ENCODE measurements at places on chromosomes 1 and 21.

DNA sequence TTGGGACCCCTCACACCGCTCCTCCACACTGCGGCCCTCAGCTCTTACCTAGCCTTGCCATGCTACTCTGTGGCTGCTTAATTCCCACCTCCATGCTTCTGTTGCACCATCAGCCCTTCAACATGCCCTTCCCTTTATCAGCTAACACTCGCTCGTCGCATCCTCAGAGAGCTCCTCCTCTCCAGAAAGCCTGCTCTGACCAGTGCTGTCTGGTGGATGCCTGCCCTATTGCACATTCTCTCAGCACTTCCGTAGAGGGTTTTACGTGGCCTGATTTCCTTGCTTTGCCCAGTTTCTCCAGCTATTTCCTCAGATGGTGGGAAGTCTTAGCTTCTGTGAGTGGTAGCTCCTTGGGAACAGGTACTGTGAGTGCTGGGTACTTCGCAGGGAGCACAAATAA is 10.3 kb upstream of the LAD1 start:
- DNase-seq: no peak

GRCh38 chr1:241181471-241181870 is 175.5 kb downstream of the RGS7 start:
- DNase-seq: no peak

- DNase-seq: no peak
These were observed 119.1 kb downstream of the KCNN3 start for GRCh38 chr1:154750681-154751665.

DNA sequence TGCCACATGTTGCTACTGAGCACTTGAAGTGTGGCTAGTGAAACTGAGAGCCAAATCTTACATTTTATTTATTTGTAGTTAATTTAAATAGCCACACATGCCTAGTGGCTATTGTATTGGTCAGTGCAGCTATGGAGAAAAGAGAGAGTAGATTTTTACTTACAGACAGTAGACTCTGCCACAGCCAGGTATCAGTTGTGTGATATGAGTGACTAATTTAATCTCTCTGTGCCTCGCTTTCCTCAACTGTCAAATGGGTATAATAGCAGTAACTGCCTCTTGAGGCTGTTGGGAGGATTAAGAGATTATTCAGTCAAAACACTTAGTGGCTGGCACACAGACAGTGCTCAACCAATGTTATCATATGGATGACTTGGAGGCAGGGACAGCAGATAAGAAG is 49.0 kb downstream of the UBE2T start:
- no peak for DNase-seq

DNA sequence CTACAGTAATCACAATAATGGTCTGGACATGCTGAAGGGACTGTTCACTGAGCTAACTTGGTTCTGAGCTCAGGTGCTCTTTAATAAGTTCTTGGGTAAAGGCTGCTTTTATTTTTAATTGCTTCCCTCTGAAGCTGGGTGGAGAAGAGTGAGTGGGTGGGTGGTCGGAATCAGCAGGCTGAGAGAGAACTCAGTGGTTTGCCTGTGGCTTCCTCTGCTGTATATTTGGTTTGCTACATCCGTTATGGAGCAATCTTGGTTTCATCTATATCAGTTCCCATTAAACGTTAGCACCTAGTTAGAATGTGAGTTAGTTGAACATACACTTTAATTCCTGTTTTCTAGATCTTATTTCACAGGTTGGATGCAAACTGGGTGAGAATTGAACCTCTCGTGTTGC is 23.3 kb downstream of the CNIH4 start:
- peak; percentile 29 for DNase-seq

DNA sequence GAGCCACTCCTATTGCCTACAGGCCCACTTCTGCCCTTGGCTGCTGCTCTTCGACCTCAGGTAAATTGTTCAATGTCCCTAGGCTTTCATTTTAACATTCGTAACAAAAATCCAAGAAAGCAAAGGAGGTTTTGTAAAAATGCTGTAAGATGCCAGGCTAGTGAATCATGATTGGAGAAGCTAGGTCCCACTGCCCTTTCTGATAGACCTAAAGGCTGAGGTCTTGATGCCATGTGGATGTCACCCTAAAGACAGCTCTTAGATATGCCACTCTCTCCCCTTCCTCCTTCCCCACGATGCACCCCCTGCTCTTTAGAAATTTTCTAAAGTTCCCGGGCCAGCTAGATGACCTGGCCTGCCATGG is 9.9 kb upstream of the TMEM39B start:
- DNase-seq: no peak

DNA sequence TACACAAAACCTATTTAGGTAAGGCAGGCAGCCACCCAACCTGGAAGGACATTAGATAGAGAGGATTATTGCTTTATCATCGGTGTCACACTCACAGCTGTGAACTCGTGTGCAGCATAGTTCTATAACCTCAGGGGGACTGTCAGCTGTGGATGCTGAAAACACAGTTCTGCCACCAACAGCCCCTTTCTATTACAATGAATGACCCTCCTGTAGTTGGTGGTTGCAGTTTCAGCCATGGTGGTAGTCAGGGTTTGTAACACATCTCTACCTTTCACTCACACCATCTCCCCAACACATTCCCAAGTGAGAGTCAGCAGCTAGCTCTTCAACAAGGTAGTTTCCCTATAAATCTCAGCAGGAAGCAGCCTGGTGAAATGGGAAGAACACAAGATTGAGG is 136.8 kb downstream of the ZC3H11B start:
- DNase-seq: peak; percentile 10

GRCh38 chr1:231376101-231376500 is 38.0 kb downstream of the SPRTN start:
- no peak for DNase-seq

GRCh38 chr1:119582801-119583200 is 65.3 kb downstream of the ZNF697 start:
- DNase-seq: no peak

DNA sequence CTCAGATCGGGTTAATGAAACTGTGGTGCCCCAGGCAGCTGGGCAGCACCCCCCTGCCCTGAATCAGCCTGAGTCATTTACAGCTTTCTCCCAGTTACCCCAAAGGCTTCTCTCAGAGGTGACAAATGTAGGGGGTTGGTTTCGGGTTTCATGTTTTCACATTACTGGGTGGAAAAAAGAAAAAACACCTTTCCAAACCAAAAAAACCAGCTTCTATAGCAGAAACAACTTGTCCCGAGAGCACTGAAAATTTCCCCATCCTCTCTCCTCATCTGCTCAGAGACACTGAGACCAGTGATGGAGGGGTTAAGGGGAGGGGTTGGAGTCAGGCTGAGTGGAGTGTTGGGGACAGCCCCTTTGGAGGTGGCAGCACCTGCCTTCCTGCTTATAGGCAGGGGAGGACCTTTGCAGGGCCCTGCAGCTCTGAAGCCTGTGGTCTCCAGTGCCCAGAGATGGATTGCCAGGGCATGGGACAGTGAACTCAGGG is 15.6 kb downstream of the UTP11 start:
- DNase-seq: peak; percentile 71

DNA sequence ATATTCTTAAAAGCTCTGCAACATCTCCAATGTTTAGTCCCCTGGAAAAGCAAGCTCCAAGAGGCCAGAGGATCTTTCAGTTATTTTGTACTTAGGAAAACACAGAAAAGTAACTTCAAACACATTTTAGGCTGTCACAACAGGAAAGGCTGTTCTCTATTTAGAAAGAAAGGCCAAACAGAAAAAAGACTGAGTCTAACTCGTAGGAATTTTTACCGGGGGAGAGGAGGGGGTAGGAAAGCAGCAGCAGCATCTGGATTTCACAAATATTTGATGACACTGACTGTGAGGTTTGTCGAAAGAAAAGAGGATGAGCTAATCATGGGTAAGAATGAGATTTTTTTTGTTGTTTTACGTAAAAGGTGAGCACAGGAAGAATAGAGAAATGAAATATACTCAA is 107.1 kb downstream of the EIF4G3 start:
- no peak for DNase-seq
